Liver (tissue), 10 donors: ENCODE measurements at places on chromosomes 2 and 18.

DNA sequence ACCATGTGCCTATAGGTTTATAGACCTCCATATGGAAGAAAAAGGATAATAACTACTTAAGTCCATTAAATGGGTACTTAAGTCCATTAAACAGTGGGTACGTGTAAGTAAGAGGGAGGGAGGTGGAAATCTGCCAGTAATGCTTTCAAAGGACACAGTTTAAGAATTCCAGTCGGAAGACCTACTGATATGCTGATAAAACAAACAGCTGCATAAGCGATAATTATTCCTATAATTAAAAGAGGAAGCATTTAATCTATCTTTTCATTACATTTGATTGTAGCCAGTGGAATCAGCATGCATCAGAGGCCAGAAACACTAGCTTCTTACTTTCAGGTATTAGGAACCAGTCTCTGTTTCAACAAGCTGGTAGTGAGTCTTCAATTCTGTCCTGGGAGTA is 96.4 kb upstream of the DDX18 start:
- DNase-seq: no peak

DNA sequence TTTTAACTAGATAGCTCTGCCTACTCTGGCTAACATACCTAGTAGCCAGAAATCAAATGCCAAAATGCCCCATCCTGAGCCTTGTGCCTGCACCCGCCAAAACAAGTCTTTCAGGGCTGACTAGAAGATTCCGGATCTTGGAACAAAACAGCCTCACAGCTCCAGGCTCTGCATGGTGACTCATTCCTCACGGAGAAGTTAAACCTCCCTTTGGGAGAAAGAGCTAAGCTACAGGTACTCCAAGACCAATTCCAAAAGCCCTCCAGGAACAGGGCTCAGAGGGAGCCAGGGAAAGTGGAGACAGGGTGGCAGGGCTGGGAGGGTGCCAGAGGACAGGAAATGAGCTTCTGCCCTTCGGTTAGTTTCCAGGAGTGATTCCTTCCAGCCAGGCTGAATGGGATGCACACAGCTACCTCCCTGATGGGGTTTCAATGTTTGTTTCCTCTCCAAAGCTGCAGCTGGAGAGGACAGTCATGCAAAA is 295.6 kb downstream of the TNS1 start:
- DNase-seq: no peak

GRCh38 chr2:111042772-111043771 is 77.6 kb upstream of the BCL2L11 start:
- DNase-seq: no peak

GRCh38 chr2:26913606-26913998 is 56.8 kb upstream of the MAPRE3 start:
- DNase-seq: no peak

DNA sequence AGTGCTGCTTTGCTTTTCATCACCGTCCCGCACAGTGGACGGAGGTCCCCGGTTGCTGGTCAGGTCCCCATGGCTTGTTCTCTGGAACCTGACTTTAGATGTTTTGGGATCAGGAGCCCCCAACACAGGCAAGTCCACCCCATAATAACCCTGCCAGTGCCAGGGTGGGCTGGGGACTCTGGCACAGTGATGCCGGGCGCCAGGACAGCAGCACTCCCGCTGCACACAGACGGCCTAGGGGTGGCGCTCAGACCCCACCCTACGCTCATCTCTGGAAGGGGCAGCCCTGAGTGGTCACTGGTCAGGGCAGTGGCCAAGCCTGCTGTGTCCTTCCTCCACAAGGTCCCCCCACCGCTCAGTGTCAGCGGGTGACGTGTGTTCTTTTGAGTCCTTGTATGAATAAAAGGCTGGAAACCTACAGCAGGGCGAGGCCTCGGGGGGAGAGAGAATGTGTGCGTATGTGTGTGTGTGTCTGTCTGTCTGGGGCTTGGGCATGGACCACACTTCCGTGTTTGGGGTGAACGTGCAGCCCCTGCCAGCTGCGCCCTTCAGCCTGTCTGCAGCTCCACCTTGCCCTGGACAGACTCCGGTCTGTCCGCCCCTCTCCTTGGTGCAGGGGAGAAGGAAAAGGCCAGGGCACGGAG is 32.3 kb downstream of the GPC1 start:
- no peak for DNase-seq

GRCh38 chr2:239127513-239127912 is 273.3 kb downstream of the HDAC4 start:
- DNase-seq: no peak

GRCh38 chr2:63737081-63737751 is 104.5 kb upstream of the UGP2 start:
- DNase-seq: no peak

DNA sequence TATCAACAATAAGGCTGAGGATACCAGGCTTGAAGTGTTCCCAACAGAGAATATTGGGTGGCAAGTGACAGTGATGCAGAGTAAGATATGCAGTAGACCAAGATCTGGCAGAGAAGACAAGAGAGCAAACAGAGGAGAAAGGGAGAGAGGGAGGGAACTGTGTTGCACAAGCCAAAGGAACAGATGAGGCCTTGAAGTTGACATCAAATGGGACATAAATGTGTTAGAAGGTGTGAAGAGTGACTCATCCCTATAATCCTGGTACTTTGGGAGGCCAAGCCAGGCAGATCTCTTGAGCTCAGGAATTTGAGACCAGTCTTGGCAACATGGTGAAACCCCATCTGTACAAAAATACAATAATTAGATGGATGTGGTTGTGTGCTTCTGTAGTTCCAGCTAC is 342.9 kb downstream of the PARD3B start:
- no peak for DNase-seq

DNA sequence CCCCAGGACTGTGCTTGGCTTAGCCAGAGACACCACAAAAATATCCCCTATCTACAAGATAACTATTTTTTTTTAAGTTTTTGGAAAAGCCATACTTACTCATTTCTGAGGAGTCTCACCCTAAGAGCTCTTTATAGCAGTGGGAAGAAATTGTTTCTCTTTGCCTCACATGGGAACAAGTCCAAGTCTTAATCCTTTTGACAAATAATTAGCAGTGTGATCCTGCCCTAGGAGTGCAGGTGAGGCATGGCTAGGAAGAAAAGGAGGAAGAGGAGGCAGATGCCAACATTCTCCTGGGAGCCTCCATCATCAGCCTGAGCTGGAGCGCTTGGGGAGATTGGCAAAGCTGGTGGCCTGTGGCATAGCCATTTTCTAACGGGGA is 115.6 kb downstream of the STPG4 start:
- no peak for DNase-seq

- DNase-seq: no peak
These were observed 155.3 kb upstream of the MYO3B start for GRCh38 chr2:170022692-170023091.

DNA sequence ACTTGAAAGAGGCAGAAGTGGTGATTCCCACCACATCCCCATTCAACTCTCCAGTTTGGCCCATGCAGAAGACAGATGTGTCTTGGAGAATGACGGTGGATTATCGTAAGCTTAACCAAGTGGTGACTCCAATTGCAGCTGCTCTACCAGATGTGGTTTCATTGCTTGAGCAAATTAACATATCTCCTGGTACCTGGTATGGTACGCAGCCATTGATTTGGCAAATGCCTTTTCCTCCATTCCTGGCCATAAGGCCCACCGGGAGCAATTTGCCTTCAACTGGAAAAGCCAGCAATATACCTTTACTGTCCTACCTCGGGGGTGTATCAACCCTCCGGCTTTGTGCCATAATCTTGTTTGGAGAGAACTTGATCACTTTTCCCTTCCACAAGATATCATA is 411.5 kb upstream of the SMIM21 start:
- no peak for DNase-seq

- DNase-seq: no peak
These were observed 21.6 kb upstream of the CACNB4 start for GRCh38 chr2:152120430-152120829.

GRCh38 chr18:47404845-47405244 is 153.4 kb upstream of the SKOR2 start:
- no peak for DNase-seq

GRCh38 chr18:75548353-75548905 is 120.9 kb upstream of the SMIM21 start:
- DNase-seq: no peak

- DNase-seq: no peak
These were observed 40.6 kb upstream of the MAP2 start for GRCh38 chr2:209383212-209383611.

- DNase-seq: no peak
These were observed 155.1 kb upstream of the CELF4 start for GRCh38 chr18:37720663-37721062.

DNA sequence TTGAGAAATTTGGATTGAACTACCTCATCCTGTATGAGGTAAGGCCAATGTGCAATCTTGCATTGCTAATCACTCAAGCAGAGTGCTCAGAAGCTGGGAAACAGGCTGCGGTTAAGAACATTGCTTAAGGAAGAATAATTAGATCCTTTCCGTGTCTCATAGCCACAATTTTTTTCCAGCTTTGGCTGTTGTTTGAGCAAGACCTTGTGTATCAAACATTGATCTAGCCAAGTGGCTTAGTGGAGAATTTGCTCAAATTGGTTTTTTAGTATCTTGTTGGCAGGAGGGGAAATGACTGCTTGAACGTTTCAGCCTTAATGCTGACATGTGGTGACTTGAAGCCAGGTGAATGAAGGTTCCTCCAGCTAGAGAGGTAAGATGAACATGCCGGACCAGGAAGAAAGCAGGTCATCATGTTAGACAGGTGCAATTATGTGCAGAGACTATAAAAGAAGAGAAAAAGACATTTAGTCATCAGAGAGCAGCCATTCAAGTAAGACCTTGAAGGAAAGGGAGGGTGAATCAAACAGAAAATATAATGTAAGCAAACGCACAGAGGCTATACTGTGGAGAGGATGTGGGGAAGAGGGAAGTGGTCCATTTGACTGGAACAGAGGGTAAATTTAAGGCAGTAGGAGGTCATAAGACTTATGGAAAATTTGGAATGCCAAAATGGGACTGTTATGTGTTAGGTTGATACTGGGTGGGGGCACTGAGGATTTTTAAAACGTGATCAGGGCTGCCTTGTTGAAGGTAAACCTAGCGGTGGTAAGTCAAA is 98.9 kb upstream of the CYP1B1 start:
- no peak for DNase-seq

- DNase-seq: no peak
These were observed 28.6 kb downstream of the SIGLEC15 start for GRCh38 chr18:45854036-45854586.

- DNase-seq: no peak
These were observed 98.3 kb downstream of the ARL4C start for GRCh38 chr2:234398531-234398930.

GRCh38 chr18:51862051-51862715 is 477.8 kb upstream of the DCC start:
- DNase-seq: no peak

DNA sequence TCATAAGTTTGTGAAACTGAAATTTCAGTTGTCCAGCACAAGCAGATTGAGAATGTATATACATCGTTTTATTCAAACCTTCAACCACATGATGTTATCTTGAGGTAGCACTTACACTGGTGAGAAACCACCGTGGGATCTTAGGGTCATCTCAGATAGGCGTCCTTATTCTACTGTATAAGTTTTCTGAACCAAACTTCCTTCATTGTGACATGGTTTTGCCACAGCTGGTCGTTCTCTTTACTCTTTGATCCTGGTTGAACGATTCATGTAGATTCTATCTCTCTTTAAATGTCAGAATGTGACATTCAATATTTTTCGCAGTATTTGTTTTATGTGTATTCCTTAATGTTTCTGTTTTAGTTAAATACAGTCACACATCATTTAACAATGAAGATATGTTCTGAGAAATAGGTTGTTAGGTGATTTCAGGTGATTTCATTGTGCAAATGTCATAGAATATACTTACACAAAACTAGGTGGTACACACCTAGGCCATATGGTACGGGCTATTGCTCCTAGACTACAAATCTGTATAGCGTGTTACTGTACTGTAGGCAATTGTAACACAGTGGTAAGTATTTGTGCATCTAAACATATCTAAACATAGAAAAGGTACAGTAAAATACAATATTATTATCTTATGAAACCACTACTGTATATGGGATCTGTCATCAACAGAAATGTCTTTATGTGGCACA is 17.9 kb upstream of the ARHGAP25 start:
- no peak for DNase-seq
